ENCODE measurements at places on chromosomes 5 and 9.

DNA sequence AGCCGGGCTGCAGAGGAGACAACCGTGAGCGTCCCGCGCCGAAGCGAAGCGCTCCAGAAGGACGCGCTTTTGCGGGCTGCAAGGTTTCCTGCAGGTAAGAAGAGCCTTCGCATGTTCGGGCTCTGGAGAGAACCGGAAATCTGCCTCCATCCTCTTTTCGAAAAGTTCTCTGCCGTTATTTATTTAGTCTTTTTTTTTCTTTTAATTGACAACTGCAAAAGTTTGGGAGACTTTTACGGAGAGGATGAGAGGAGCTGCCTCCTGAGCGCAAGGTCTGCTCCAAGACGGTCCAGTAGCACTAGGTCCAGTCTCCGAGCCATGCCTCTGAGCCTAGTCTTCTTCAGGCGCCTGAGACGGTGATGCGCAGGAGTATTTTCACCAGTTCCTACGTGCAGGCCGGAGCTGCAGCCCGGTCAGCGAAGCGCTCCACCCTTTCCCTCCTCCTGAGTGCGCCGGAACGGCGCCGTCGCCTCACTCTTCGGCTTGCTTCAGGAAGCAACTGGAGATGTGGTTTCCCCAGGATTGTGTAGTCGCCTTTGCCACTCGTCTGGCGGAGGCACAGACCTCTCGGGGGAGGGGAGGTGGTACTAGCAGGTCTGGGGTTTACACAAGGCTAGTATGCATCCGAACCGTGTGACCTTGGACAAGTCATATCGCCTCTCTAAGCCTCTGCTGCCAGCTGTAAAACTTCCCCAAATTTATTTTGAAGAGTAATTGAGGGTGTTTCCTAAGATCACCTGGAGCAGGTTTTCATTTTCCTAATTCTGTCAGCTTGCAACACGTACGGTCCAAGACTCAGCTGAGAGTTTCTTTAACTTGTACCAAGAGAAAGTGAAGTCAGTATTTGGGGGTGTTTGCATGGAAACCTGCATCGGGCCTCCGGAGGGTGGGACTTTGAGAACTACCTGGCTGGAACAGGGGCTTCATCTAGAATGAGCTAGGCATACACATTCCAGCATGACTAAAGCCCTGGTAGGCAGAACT lies 4.5 kb downstream of the POU4F3 start:
- no peak for DNase-seq

- DNase-seq, result no peak
Observed at GRCh38 chr5:93995126-93995621, 253.8 kb upstream of the POU5F2 start.

DNA sequence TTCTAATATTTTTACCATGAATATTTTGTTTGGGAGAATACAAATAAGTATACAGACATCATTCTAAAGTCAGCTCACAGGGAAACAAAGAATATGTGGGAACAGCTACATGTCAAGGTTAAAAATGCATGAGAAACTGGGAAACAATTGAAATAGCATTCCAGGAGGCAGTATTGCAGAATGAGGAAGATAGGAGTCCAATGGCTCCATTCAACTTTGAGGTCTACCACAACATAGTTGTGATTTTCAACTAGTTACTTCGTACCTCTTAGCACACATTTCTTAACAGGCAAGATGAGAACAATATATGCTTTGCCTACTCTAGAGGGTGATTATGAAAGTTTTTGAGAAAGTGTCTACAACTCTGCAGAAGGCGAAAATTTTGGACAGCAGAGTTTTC lies 35.2 kb upstream of the CAST start:
- DNase-seq, result no peak

DNA sequence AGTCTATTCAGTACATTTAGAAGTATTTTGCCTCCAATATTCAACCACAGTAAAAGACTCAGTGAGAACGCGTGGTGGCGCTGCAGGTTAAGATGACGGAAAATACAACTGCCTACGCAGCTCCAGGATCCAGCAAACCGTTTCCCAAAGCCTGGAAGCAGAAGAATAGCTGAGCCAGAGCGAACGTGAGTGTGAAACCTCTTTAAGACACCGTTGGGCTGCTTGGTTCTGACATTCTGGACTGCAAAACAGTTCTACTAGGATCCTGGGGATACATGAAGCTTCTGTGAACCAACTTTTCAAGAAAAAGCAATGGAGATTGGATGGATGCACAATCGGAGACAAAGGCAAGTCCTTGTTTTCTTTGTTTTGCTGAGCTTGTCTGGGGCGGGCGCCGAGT lies at the start of gene PCDHB16:
Gene PCDHB16, plus strand, starts transcription at position 140 of the 400 bp plus-strand sequence. Its CDS starts 173 bp downstream, at position 313.
- DNase-seq, result peak; percentile 39

DNA sequence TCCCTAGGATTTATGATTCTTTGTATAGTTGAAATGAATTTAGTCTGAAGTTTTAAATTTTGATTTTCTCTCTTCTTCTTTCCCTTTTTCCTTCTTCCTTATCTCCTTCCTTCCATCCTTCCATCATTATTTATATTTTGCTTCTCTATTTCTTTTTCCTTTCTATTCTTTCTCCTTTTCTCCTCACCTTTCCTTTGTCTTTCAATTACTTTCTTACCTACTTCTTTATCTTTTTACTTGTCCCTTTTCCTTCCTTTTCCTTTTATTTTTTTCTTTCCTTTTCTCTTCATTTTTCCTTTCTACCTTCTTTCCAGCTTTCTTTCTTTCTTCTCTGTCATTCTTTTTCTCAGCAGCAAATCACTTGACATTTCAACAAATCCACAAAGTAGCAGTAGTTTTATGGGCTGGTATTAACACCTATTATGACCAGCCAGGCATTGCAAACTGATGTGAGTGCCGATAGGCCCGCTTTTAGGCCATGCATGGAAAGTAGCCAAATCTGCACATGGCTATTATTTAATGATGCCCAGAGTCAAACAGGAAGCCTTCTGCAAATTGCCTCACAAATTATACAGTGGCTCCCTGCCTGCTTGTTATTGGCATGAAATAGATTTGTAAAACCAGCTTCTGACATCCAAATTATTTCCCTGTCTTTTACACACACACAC lies 37.1 kb upstream of the NR3C1 start:
- DNase-seq, result no peak

GRCh38 chr5:133241179-133242092 lies 189.6 kb downstream of the HSPA4 start:
- no peak for DNase-seq

Data from uterus (tissue), 4 donors.